Activated naive CD4-positive, alpha-beta T cell (primary cell): ENCODE measurements at places on chromosomes 5 and 9.

DNA sequence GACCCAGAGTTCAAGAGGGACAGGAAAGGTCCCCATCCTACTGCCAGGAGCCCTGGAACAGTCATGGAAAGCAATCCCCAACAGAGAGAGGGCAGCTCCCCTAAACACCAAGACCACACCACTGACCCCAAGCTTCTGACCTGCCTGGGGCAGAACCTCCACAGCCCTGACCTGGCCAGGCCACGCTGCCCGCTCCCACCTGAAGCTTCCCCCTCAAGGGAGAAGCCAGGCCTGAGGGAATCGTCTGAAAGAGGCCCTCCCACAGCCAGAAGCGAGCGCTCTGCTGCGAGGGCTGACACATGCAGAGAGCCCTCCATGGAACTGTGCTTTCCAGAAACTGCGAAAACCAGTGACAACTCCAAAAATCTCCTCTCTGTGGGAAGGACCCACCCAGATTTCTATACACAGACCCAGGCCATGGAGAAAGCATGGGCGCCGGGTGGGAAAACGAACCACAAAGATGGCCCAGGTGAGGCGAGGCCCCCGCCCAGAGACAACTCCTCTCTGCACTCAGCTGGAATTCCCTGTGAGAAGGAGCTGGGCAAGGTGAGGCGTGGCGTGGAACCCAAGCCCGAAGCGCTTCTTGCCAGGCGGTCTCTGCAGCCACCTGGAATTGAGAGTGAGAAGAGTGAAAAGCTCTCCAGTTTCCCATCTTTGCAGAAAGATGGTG lies 31.6 kb downstream of the CD180 start:
- no peak for DNase-seq

DNA sequence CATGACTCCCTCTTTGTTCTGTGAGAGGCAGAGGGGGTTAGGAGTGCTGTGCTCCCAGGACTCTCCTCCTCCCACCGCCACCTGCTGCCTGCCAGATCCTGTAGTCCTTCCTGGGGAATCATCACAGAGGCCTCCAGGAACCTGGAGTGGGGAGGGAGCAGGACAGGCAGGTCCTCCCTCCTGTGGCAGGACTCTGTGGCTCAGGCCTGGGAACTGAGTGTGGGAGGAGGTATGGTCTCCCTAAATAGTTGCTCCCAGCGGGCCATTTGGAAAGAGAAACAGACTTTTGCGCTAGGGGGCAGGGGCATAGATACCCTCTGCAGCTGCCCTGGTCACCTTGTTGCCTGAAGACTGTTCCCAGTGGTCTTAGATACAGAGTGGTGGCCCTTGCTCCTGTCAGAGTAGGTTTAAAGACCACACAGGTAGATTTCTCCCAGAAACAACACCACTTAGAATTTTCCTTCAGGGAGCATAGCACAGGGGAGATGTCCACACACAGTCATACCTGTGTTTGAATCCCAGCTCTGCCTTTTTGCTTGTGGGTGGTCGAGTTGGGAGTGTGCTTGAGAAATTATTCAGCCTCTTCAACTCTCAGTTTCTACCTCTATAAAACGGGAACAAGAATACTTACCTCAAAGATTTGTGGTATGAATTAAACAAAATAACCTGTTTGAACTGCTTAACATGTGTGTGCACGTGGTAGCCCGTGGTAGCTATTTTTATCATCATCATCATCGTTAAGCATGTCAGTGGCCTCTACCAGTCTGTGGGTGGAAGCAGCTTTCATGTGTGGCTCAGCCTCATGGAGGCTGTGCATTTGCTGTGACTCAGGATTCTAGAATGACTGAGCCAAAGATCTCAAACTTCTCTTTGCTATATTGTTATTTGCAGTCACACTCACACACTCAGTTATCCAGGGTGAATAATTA lies 55.8 kb downstream of the SLC22A5 start:
- DNase-seq = no peak

DNA sequence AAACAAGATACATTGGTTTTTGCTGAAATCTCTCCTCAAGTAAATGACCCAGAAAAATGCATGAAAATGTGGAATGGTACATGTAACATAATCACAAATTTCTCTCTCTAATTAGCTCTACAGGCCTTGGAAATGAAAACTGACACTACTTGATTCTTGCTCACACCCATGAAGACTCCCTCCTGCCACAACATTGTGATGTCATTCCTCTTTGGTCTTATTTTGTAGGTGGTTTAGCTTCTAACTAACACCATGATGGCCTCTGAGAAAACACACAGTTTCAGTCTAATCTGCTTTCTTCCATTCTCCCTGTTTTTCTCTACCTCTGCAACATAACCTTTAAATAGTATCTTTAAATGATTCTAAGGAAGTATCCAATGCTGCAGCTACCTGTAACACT lies 78.6 kb upstream of the FAM174A start:
- no peak for DNase-seq

GRCh38 chr5:122078116-122079110 lies at the start of gene LOX:
Gene LOX, minus strand, starts transcription at chr5:122078259. Its CDS starts 274 bp downstream, at chr5:122077985.
- DNase-seq = no peak

- DNase-seq = no peak
These were observed 240.3 kb upstream of the TRPC7 start for GRCh38 chr5:136605638-136606037.
